NCI-H69 (cell line): ENCODE measurements at places on chromosomes 12 and 14.

- DNase-seq, result peak; percentile 60
These were observed 890 bp downstream of the AVPR1A start for GRCh38 chr12:63149909-63150712.

DNA sequence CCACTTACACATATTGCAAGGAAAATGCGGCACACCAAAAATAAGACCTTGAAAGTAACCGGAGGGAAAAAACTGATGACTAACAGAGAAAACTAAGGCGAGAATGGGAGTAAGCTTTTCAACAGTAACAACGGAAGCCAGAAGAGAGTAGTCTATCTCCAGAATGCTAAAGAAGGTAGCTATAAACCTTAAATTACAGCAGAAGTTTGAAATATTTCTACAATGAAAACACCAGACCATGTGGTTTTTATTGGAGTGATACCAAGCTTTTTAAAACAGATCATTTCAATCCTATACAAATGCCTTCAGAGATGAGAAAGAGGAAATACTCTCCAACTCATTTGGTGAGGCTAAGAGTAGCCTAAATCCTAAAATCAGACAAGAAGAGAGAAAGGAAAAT is 209.5 kb downstream of the ANO6 start:
- DNase-seq, result no peak

DNA sequence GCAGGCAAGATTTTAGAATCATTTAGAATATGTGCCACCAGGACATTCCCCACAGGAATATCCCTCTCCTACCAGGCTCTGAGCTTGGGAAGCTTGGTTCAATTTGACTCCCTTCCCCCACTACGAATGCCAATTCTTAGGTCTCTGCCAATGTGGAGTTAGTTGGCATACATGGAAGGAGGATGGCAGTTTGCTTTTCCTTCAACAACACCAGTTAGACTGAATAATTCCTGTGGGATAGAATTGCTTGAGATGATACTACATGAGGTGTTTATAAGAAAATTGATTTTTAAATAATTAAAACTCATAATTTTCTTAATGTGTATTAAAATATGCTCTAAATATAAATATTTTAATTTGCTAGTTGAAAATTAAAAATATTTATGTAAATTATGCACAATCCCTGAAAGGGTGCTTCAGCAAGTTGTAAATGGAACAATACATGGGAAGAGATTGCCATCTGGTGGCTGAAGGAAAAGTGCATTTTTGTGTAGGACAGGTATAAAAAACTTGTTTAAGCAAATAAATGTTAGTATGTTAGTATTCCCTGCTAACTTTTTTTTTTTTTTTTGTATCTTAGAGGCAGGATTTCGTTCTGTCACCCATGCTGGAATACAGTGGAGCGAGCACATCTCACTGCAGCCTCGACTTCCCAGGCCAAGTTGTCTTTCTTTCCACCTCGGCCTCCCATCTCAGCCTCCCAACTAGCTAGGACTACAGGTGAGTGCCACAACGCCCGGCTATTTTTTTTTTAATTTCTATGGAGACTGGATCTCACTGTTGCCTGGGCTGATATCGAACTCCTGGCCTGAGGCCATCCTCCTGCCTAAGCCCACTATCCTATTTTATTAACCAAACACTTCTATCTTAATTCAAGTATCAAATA is 25.8 kb upstream of the STRAP start:
- DNase-seq, result peak; percentile 54

DNA sequence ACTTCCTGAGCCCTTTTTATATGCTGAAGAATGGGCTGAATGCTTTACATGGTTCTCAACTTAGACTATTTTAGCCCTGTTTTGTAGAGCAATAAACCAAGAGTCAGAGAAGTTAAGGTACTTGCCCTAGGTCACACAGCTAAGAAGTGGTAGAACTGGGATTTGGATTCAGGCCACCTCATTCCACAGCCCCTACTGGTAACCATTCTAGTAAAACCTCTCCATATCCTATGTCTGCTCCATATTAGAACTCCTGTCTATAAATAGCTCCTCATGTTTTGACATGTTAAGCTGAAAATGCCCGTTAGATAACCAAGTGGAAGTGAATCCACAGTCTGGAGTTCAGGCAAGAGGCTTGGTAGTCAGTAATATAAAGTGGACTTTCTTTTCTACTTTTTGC is 111.6 kb downstream of the HECTD4 start:
- DNase-seq, result no peak

GRCh38 chr12:118237052-118237665 is 101.2 kb downstream of the PEBP1 start:
- DNase-seq, result no peak

GRCh38 chr12:65330331-65330730 is 51.8 kb downstream of the MSRB3 start:
- DNase-seq, result peak; percentile 12

DNA sequence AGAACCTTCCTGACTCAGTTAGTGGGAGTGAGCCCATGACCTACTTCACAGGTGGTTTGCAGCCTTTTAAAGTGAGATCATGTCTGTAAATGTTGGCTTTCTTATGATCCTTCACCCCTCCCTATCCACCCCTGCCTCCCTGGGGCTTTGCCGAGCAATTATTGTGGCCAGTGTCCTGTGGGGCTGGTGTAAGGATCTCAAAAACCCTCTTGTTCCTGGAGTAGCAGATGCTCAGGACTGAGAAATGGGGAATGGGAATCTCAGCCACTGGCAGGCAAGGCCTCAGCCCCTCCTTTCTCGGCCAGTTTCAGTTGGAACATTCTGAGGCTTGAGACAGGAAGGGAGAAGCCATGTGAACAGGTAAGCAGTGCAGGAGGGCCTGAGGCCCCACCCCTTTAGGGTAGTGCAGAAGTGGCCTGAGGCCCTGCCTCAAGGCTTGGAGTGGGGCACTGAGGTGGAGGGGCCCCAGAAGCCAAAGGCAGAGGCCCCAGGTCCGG is 53.8 kb downstream of the PLEKHG3 start:
- peak; percentile 91 for DNase-seq

GRCh38 chr14:99395909-99396530 is 84.6 kb downstream of the SETD3 start:
- no peak for DNase-seq
